ENCODE measurements at places on chromosomes 2 and 18.

DNA sequence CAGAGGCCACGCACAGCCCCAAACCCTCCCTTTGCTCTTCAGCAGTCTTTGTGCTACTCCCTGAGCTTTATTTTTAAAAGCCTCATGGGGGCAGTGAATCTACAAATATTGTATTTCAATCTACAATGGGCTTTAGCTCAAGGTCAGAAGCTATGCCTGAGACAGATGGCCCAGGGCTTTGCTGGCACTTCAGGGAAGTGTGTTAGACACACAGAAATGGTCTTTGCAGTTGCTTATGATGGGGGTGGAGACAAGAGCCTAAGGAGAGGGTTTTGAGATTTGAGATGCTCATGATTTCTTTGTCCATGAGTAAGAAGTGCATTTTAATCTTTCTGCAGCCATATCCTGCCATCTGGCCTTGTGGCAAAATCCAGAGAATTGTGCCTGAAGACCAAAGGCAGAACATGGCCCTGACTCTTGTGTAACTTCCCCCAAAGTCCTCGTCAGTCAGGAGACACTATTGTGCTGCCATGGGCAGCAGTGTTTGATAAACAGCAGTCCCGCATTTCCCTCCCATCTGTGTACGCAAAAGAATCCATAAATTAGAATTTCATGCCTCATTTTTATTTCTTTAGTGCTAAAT is 92.6 kb downstream of the VAPA start:
- DNase-seq: no peak

DNA sequence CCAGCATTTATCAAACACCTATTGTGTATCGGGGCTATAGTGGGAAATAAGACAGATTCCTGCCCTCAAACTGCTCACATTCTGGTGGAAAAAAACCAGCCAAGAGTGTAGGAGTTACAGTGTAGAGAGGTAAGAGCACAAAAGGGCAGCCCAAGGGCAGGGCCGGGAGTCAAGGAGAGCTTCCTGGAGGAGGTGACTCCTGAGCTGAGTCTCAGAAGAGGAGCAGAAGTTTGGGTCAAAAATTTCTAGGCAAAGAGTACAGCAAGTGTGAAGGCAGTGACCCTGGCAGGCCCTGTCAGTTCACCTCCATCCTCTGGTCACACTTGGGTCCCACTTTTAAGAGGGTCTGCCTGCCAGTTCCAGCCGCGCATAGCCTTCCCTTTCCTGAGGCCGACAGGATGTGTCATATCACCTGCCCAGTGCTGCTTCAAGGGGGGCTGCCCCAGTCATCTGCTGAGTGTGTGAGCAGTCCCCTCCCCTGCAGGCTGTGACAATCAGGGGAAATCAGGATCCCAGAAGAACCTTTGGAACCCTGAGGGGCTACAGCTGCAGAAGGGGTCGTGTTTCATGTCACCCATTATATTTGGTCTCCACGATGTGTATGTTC is 118.4 kb downstream of the GLI2 start:
- DNase-seq: no peak

- DNase-seq: no peak
Observed at GRCh38 chr2:203175371-203175770, 63.4 kb upstream of the CYP20A1 start.

DNA sequence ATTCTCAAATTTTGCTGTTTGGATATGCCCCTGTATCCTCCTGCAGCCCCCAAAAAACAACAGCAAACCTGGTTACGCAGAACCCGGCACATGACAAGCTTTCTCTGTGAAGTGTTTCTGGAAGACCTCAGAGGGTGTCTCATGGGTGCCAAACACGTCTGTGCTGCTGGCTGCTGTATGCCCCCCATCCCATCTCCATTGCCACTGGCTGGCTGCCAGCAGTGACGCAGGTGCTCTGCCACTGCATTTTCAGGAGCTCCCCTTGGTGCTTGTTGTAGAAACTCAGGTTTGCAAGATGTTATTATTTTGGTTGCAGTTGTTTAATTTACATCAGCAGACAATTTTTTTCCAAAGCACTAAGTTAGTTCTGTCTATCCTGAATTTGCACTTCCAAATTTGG is 166.4 kb upstream of the FANCL start:
- DNase-seq: no peak

DNA sequence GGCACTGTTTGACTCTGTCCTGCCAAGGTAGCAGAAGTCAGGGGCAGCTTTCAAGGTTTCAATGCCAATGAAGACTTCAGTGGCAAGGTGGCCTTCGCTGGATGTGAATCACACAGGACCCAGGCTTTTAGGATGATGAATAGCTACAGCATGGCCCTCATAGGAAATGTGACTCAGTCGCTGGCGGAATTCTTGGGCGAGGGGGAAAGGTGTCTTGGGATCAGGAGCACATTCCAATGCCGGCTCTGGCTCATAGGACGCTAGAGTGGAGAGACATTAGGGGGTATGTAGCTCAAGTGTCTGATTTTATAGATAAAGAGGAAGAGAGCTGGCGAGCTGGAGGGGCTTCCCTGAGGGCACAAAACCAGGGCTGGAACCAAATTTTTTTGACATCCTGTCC is 68.6 kb downstream of the SMIM21 start:
- DNase-seq: no peak
